NCI-H2029 (cell line): ENCODE measurements at places on chromosomes 16 and 17.

- no peak for DNase-seq
These were observed 13.5 kb upstream of the KSR1 start for GRCh38 chr17:27442702-27443101.

- no peak for DNase-seq
These were observed 892 bp downstream of the RBFOX3 start for GRCh38 chr17:79609673-79610645.

DNA sequence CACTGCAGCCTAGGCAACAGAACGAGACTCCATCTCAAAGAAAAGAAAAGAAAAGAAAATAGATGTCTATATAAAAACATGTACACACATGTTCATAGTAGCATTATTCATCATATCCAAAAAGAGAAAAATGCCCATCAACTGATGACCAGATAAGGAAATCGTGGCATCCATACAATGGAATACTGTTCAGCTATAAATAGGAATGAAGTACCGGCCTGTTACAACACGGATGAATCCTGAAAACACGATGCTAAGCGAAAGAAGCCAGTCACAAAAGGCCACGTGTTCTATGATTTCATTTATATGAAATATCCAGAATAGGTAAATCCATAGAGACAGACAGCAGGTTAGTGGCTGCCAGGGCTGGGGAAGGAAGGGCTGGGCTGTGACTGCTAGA is 65.8 kb downstream of the TBC1D16 start:
- no peak for DNase-seq

DNA sequence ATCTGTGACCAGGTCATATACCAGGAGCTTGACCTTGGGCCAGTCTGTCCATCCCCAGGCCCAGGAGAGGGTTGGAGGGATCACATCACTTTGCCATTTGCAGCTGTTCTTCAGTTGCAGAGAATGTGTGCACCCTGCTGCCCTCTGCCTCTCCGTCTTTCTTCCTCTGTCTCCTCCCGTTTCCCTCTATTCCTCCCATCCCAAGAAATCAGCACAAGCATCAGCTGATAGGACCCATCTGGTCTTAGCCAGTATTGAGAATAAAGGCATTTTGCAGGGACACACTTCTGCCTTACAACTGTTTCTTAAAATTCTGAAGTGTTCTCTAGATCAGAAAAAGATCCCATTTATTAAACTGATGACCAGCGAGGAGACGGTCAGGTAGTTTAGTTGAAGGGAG is 368.7 kb downstream of the CPPED1 start:
- DNase-seq: no peak

DNA sequence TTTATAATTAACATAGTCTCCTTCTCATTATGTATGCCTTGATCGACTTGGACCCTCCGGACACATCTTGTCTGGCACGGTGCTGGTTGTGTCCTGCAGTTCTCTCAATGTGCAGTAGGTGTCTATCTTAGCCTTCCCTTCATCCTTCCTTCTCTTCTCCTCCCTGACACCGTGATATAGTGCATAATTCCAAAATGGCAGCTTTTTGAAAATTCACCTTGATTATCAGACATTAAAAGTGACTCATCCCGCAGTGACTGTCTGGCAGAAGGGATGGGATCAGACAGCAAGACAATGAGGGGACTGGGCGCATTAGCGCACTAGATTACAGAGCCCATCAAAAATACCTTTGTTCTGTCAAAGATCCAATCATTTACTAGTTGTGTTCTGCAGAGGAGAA is 70.0 kb upstream of the PMFBP1 start:
- DNase-seq: peak; percentile 3

GRCh38 chr16:85917012-85917411 is 18.1 kb downstream of the IRF8 start:
- no peak for DNase-seq

DNA sequence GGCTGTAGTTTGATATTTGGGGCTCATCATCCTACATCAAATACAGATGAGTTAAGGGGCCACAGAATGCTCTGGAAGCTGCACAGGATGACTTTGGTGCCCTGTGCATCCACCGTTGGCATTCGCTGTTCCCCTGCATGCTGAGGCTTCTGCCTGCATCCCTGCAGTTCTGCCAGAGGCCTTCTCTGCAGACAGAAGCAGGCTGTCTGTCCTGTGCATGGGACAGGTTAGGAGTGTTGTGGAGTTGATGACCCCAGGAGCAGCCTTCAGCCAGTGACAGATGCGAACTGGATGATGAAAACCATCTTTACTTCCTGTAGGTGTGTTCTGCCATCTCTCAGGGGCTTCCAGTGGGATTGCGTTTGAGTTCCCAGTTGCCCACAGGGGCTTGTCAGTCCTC is 13.6 kb upstream of the TNS4 start:
- no peak for DNase-seq
